ENCODE measurements at places on chromosomes 6 and 20.

DNA sequence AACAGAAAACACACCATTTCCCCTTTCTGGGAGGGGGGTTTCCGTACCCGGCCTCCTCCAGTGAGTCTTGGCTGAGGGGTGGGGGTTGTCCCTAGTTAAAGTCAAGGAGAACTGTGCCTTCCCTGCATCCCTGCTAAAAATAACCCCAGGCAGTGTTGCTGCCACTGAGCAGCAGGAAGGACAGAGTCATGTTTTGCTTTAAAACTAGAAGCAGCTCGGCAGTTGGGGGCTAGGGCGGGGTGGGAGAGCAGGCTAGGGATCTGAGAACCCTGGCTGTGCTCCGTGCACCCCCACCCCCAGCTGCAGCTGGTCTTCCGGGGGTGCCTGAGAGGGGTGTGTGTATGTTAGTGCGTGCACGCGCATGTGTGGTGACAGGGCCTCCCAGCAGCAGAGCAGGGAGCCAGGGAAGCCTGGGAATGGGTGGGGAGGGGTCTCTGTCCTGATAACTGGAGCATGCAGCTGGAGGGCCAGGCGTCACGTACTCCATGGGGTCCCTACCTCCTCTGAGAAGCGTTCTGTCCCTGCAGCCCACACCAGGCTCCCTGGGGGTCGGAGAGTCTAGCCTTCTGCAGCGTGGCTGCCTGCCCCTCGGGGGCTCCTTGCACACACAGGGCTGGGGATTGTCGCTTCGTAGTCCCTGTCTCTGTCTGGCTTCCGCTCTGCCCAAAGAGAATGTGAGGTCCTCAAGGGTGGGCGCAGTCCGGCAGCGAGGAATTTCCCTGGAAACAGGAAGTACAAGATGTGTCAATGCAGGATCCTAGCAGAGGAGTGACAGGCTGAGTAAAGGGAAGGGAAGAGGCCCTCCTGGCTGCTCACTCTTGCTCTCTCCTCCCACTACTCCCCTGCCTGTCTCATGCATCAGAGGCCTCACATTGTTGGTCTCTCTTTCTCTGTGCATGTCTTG, 16.8 kb upstream of the ARMC12 start:
- no peak for DNase-seq

DNA sequence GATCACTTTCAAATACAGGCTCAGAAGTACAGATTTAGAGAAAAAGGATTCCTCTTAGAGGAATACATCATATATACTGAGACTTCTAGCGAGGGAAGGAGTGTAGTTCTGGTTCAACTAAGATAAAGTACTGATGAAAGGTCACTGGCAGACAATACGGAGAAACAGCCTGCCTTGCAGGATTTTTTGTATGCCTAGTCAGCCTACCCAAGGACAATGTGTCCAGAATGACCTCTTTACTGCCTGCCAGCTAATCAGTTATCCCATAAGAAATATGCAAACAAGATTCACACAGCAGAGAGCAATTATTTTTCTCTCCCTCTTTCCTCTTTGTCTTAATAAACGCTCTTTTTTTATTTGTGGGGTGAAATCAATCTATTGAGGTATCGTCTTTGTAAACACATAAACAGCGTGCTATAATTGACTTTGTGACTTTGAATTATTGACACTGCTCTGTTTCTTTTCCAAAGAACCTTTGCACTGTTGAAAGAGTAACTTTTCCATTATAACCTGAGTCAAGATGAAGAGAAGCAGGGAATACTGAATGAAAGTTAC, 1.4 kb upstream of the TSPYL4 start:
- DNase-seq, result no peak

DNA sequence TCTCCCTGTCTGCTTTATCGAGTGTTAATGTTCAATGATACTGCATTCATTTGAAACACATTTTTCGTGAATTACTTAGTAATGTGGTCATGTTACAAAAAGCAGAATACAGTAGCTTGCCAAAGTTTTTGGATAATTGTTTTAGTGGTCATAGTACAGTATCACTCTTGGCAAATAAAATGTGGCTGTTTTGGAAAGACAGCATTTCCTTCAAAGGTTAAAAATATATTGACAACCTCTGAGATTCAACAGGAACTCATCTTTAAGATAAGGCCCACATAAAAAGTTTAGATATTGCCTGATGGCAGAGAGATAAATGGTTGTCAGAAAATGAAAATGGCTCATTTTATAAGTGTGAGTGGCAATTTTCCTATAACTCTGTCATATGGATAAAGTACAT, 297.7 kb upstream of the MAN1A1 start:
- DNase-seq, result no peak

GRCh38 chr20:34397096-34397495, 34.0 kb downstream of the ITCH start:
- no peak for DNase-seq

GRCh38 chr6:56450882-56451739, 191.6 kb downstream of the DST start:
- no peak for DNase-seq

GRCh38 chr6:73250016-73250415, 13.0 kb downstream of the KHDC1 start:
- DNase-seq, result no peak

DNA sequence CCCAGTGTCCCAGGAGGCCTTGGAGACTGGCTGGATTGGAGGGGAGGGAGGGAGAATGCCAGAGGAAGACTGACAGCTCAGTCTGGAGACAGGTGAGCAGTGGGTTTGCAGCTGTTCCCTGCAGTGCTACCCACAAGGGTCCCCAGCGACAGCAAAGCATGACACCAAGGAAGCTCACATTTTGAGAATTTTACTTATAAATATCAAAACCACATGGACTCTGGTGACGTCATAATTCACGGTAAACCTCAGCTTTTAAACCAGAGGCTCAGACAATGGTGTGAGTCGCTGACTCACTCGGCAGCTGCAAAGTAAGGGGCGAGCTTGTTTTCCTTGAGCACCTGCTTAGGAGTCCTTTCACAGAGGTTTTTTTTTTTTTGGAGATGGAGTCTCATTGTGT, 65.2 kb downstream of the THBS2 start:
- no peak for DNase-seq

- DNase-seq, result no peak
Measured at GRCh38 chr6:134196568-134197193, 121.2 kb downstream of the SGK1 start.

Measured in NCI-H1694 (cell line).